ENCODE measurements at places on chromosomes 16 and 17.

- no peak for DNase-seq
Observed at GRCh38 chr17:77193653-77194052, 52.9 kb downstream of the SEC14L1 start.

DNA sequence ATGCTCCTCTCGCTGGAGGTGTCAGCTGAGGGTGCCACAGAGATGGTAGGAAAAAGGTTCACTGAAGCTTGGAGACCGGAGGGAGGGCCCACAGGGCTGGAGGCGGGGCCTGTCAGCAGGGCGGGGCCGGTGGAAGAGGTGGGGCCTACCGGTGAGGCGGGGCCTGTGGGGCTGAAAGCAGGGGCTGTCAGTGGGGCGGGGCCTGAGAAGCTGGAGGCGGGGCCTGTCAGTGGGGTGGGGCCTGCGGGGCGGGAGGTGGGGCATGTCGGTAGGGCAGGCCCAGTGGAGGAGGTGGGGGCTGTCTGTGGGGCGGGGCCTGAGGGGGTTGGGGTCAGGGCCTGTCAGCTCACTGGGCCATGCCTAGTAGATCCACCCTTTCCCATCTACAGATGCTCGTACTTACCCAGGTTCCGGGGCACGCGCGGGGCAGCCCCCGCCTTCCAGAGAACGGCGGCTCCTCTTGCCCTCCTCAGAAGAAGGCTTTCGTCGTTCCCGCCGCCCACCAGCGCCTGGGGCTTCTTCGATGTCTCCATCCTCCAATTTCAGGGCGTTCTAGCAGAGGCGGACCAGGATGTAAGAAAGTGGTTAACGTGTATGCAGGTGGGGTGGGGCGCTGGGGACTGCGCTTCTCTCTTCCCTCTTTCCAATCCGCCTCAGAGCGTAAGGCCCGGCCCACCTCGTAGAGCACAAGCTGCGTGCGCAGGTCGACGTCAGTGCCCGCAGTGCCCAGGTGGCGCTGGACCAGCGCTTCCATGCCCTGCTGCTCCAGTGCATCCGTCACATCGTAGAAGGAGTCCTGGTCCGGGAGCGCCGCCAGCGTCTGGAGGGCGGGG is 9.8 kb downstream of the TMEM208 start:
- DNase-seq, result peak; percentile 60

DNA sequence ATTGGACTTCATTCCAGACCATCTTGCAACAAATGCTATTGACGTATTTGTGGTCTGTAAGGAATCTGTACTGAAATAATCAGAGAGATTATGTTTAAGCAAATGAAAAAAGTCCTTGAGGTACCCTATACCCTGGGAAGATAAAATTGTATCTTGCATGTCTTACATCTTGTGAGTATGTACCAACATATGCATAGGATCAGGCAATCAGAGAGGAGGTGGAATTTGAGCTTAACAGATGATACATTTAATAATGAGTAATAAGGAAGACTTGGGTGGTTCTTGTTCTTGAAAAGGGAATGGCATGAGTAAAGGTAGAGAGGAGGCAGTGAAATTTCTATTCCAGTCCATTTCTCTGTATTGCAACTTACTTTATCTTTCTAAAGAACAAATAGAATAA is 10.6 kb downstream of the MOSMO start:
- no peak for DNase-seq

- DNase-seq, result no peak
Observed at GRCh38 chr17:33925649-33926048, 329.4 kb upstream of the CCL2 start.

- DNase-seq, result no peak
Observed at GRCh38 chr17:42289611-42290181, 1.4 kb downstream of the STAT5A start.

- DNase-seq, result no peak
Observed at GRCh38 chr16:67141391-67141790, 9.4 kb downstream of the B3GNT9 start.

- no peak for DNase-seq
Observed at GRCh38 chr17:11638700-11639265, 40.5 kb downstream of the DNAH9 start.

- peak; percentile 70 for DNase-seq
Observed at GRCh38 chr16:66511602-66512271, 38.2 kb downstream of the TK2 start.

- DNase-seq, result peak; percentile 57
Observed at GRCh38 chr16:25012525-25012991, 2.6 kb downstream of the ARHGAP17 start.

- DNase-seq, result no peak
Observed at GRCh38 chr17:54372069-54372749, 528.4 kb upstream of the TOM1L1 start.

GRCh38 chr16:2751577-2752034 is 832 bp upstream of the SRRM2 start:
- DNase-seq, result no peak

DNA sequence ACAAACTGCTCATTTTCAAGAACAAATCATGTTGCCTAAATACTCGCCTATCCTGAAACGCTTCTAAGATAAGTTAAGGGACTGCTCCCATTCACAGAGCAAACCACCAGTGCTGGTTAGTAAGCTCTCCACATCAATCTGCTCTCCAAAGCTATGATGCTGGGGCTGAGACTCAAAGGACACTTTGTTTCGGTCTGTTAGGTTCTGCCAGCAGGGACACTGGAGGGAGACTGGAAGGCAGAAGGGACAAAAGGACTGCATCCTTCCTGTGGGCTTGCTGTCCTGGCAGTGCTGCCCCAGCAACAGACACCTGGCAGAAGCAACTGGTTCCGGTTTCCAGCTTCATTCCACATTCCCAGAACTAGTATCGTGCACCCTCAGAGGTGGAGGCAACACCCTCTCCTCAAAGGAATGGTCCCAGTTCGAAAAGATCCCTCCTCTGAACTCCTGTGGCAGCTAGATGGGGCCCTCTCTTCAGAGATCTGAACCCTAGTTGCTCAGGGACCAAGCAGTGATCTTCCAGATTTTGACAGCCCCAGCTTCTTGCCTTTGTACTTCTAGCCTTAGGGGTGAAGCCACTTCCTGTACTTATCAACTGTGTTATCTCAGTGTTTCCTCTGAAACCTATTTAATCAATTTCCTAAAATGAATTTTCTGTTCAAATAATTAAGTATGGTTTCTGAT is 73.4 kb upstream of the GSG1L start:
- no peak for DNase-seq

DNA sequence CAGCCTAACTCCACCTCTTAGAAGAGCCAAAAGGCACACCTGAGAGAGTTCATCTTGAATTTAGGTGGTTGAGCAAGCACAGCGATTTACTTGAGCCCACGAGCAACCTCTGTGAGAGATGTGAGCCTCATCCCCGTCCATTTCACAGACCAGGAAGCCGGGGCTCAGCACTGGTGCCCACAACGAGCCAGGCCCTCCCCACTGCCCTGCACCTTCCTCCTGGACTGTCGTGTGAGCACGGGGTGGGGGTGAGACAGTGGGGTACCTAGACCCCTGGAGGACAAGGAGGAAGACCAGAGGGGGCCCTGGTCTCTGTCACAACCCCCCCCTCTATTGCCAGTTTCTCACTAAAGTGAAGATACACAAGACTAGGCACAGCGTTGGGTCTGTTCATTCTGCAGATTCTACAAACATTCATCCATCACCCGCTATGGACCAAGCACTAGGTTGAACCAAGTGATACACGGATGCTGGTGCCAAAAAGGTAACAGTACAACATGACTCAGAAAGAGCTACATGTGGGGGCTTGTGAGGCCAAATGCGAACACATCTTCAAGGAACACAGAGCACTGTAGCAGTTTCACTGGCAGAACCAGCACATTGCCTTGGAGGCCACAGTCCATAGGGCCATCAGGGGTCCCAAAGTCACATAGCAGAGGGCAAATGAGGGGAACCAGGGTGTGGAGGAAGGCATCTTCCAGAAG is 231.9 kb downstream of the PARN start:
- no peak for DNase-seq

DNA sequence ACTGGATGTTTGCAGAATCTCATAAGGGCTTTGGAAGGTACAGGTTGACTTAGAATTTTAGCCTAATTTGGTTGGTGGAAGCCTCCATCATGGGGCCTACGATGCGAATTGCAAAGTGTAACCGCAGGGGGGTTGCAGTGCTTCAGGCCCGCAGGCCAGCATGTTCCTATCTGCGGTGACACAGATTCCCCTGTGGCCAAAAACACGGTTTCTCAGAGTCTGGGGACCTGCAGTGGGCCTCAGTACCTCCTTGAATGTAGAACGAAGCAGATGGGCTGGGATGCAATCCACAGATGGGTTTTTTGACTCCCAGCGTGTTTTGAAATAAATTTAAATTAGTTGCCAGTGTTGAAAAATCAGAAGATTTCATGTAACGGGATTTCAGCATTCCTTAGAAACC is 34.7 kb downstream of the KIAA0513 start:
- DNase-seq, result no peak

- no peak for DNase-seq
Observed at GRCh38 chr16:23575834-23576233, 18.3 kb downstream of the UBFD1 start.

All from endothelial cell of umbilical vein (primary cell).